ENCODE measurements at places on chromosomes 3 and 15. TPM values are rescaled to one million over a fixed set of nuclear protein-coding genes. Genes with fewer than 3 reads are reported as not detected.

The MINAR1 gene
- total RNA-seq: 0.27 TPM

The EFCAB12 gene
- 0.27 TPM for total RNA-seq

The CPNE9 gene
- 0.81 TPM for total RNA-seq

The LMCD1 gene
- 0.81 TPM for total RNA-seq

The WDR93 gene
- total RNA-seq: 0.27 TPM

- no peak for DNase-seq
These were observed 436.0 kb upstream of the TPM1 start for GRCh38 chr15:62606376-62607113.

DNA sequence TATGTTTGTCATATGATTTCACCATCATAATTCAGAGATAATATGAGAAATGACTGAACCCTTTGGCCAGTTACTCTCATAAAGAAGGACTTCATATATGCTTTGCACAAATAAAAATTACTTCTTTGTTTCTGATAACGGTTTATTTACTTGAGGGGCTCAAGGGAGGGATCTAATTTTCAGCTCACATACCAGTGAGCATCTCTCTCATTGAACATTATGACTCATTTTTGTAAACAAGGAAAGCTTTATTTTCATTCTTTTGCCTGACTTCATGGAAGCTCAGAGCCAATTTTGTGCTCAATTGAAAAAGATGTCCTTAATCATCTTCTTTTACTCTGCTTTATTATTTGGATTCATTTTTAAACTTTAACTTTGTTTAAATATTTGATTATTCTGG, 5.8 kb downstream of the NLGN1 start:
- DNase-seq: no peak

The CFAP44 gene
- 2.4 TPM for total RNA-seq

DNA sequence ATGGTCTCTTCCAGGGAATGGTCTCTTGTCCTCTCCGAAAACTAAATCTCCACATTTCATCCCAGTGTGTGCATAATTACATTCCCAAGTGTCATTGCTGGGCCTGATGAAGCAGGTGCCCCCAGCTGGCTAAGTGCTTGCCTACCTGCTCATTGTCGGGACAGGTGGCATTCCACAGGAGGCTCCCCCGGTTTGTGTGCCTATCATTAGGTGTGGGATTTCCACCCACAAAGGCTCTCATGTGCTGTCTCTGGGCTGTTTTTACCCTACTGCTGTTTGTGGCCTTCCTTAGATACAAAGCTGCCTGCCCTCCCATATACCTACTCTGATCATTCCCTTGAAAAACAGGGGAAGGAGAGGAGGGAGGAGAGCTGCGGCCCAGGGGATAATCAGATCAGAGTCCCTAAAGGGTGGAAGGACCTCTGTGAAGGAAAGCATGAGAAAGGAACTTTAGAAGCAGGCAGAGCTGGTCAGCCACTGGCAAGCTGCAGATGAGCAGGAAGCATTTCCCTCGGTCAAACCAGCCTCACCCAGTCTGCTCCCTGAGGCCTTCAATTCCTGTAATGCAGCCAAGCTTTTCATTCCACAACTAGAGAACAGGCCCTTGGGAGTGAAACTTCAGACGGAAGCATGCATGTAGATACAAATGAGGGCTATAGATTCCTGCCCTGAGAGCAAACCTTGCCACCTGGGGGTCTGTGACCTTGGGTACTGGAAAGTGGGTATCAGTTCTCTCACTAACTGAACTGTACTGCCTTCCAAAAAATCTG, 60.7 kb upstream of the HEG1 start:
- no peak for DNase-seq

GRCh38 chr15:40293006-40293405, 10.1 kb upstream of the ANKRD63 start:
- DNase-seq: no peak

The STIMATE gene
- total RNA-seq: 13.2 TPM

The TRPM7 gene
- 18.6 TPM for total RNA-seq

GRCh38 chr15:31516874-31517273, 190.2 kb downstream of the KLF13 start:
- DNase-seq: no peak

The ANKRD34C gene
- total RNA-seq: not detected

GRCh38 chr3:75176937-75177336, 487.2 kb upstream of the FRG2C start:
- DNase-seq: no peak

The IL20RB gene
- total RNA-seq: 0.54 TPM

- DNase-seq: no peak
These were observed 84.2 kb upstream of the SLC4A7 start for GRCh38 chr3:27568393-27568792.

Measured in hematopoietic multipotent progenitor cell (in vitro differentiated cells).